ENCODE measurements at places on chromosomes 16 and 17.

- no peak for DNase-seq
Measured at GRCh38 chr16:85473909-85474620, 139.1 kb upstream of the GSE1 start.

- no peak for DNase-seq
Measured at GRCh38 chr17:31509805-31510177, 118.3 kb downstream of the RAB11FIP4 start.

DNA sequence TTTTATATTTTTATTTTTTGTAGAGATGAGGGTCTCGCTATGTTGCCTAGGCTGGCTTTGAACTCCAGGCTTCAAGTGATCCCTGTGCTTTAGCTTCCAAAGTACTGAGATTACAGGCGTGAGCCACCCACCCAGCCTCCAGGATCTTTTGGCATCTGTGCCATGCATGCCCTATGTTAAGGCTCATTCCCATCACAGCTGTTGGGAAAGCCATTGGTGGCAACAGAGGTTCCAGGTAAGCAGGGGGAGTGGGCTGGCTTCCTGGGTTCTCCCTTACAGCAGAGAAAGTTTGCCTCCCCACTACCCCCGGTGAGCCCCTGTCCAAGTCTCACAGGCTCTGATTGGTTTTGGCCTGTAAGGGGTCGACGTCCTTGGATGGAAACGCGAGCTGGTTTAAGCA lies 8.9 kb upstream of the MRTFB start:
- DNase-seq, result no peak

DNA sequence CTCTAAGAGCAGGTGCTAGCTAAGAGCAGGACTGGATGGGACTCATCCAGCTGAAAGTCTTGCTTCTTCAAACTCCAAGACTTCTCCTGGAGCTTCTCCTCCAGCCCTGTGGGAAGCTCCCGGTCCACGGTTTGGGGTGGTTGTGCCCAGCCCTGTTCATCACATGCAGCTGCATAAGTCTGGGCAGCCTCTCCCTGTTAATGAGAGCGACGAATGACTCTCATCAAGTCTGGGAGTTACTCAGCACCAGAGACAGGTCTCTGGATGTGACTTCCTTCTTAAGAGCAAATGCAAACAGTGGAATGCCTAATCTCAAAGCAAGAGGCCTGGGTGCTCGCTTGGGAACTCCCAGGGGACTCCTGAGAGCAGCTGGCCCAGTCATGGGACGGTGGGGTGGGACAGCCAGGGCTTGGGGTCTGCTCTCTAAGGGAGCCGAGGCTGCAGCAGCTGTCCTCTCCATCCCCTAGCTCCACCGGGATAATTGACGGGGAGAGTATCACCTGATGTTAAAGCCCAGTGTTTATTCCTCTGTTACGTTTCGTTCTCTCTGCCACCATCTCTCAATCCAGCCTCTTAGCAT lies 35.3 kb upstream of the CRHR1 start:
- no peak for DNase-seq

DNA sequence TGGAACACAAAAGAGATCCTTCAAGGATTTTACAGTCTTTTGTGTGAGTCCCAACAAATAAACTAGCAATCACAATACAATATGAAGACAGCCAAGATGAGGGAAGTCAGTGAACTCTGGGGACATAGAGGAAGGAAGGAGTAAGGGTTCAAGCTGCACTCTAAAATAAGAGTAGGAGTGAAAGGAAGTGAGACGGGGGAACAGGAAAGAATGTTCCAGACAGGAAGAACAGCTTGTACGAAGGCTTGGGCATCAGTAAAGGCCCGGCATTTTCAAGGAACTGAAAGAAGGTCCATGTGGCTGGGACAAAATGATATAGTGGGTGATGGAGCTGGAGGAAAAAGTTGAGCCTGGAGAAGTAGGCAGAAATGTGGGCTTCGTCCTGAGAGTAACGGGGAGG lies 4.5 kb downstream of the CCL17 start:
- no peak for DNase-seq

DNA sequence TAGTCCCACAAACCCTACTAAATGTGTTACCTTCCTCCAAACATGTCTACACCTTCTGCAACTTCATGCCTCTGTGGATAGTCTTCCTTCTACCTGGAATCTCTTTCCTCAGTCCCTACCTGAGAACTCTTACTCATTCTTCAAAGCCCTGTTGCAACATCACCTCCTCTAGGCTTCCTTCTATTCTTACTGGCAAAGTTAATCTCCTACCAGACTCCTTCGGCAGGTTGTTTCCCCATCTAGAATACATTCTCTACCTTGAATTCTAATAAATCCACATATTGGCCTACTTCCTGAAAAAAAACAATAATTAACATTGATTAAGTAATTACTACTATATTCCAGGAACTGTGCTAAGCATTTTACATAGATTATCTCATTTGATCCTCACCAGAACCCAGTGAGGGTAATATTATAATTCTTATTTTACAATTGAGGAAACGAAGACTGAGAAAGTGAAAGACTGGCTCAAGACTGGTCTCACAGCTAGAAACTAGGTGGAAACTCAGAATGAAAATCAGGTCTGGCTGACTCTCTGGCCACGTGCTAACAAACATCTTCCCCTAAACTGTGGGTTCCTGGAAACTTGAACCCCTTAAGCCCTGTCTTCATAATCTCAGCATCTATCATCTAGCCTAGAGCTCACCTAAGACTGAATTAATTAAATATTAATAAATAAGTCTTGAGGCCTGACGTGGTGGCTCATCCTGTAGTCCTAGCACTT lies 4.6 kb upstream of the STAT3 start:
- DNase-seq, result no peak

GRCh38 chr16:2971985-2972784 lies 3.0 kb downstream of the PAQR4 start:
- DNase-seq, result no peak

DNA sequence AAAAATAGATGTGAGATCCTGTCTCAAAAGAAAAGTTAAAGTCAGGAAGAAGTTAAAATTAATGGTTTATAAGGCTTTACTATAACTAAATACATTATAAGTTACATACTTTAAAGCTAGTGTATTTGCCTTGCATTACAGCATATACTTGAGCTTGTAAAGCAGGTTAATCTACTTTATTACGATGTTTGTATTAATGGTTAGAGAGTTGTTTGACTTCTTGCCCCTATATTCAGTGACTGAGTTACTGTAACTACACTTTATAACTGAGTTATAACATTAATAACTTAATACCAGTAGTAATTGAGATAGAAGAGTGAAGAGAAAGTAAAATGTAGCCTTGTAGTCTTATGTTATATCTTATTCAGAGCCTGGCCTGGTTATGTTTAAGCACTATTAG lies 22.9 kb downstream of the CLTC start:
- no peak for DNase-seq

GRCh38 chr16:2819179-2819938 lies 2.3 kb downstream of the PRSS21 start:
- no peak for DNase-seq

- DNase-seq, result no peak
Measured at GRCh38 chr16:62821824-62822223, 785.6 kb upstream of the CDH8 start.

DNA sequence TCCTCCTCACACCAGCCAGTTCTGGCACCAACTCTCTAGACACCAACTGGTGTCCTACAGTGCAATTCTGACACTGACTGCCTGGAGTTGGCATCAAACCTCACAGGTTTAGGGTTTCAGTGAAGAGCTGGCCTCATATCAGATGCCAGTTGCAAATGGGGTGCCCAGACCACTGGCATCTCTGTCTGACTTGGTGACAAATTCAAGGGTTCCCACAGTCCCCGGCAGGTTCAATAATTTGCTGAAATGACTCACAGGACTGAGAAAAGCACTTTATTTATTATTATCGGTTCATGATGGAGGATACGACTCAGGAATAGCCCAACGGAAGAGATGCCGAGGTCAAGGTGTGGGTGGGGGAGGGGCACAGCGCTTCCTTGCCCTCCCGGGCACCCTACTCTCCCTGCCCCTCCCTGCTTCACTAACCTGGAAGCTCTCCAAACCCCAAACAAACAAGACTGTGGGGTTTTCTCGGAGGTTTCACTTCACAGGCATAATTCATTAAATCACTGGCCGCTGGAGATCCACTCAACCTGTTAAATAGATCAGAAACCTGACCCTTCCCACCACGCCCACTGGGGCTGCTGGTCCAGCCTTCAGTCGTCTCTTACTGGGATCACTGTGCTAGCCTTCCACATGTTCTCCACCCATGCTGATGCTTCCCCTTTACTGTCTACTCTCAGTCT lies 1.7 kb upstream of the NLRP1 start:
- DNase-seq, result no peak

- DNase-seq, result no peak
Measured at GRCh38 chr16:14196011-14196410, 124.9 kb downstream of the MRTFB start.

DNA sequence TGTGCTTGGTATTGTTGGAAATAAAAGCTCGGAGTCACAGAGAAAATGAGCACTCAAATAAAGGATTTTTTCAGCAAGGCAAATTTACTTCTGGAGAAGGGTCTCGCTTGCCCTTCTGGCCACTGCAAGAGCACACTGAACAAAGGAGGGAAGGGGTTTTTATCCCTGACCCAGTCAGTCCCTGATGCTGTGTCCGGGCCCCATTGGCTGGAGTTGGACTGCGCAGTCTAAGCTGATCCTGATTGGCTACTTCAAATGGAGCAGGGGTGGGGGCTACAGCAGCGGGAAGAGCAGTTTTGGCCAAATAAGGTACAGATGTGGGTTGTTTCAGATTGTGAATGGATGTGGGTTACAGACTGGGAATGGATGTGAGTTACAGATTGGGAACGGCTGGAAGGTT lies 4.3 kb upstream of the NLRP1 start:
- DNase-seq, result no peak

- DNase-seq, result no peak
Measured at GRCh38 chr17:42529061-42529460, 7.0 kb upstream of the NAGLU start.

- no peak for DNase-seq
Measured at GRCh38 chr16:81530296-81530721, 85.7 kb downstream of the CMIP start.

- no peak for DNase-seq
Measured at GRCh38 chr17:77778636-77779489, 179.6 kb upstream of the TNRC6C start.

DNA sequence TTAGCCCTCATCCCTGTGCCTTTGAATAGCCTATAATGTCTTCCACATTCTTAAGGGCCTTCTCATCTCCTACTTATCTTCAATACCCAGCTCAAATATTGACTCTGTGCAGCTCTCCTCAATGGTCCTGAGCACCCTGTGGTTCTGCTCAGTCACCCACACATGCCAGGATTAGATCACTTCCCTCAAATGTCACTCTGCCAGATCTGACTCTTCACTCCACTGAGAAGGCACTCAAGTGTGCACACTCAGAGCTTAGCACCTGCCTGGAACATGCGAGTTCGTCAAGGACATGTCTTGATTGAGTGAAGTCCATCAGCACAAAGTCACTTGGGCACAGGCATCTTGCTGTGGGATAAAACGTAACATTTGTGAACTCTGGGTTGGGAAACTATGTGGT lies 404.8 kb downstream of the CDH13 start:
- no peak for DNase-seq

DNA sequence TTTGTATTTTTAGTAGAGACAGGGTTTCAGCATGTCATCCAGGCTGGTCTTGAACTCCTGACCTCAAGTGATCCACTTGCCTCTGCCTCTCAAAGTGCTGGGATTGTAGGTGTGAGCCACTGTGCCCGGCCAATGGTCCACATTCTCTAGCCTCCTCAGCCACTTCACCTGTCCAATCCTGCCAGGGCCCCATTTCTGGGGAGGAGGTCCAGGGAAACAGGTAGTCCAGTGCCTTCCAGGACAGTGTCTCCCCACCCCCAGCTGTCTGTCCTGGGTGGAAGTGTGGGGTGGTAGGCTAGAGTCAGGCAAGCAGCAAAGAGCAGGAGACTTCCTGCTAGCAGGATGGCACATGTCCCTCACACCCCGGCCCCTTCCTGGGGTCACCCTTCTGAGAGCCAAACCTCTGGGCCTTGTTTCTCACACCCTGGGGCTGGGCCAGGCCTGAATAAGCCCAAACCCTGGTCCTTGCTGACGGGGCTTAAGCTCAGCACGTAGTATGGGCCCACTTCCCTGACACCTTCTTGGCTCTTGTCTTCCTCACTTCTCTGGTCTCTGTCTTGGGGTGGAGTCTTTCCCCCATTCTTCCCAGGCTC lies 5.0 kb downstream of the FHOD1 start:
- no peak for DNase-seq

DNA sequence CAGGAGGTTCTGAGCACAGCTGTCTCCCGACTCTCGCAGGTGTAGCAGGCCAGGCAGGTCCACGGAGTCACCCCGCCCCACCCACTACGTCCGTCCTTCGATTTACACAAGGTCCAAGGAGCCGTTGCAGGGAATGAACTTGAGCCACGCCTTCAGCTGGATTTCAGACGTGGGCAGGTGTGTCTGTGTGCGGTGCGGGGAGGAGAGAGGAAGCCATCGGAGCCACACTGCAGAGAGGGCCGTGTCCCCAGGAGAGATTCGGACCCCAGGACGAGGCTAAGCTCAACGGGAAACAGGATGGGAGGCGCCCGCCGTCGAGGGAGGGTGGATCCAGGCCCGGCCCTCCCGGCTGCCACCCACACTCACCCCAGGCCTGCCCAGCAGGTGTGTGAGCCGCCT lies 50.3 kb downstream of the RPH3AL start:
- DNase-seq, result no peak

- DNase-seq, result no peak
Measured at GRCh38 chr17:80695979-80696378, 151.3 kb downstream of the RPTOR start.

GRCh38 chr17:48059125-48059668 lies 11.0 kb downstream of the NFE2L1 start:
- no peak for DNase-seq

- no peak for DNase-seq
Measured at GRCh38 chr17:79888811-79889634, 49.8 kb upstream of the CBX4 start.

DNA sequence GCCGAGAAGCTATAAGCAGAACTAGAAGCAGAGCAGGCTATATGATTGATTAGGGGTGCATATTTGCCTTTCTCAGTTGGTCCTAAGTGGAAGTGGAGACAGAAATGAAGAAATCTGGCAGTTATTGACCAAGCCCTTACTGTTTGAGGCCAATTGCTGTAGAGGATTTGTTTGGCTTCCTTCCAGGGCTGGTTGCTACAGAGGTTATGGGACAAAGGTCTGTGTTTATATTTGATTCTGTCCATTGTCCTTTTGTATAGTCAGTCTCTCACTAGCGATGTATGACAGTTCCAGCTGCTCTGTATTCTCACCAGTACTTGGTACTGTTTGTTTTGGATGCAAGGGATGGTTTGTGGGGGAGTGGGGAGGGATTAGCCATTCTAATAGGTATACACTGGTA lies 7.3 kb upstream of the ALOX15 start:
- no peak for DNase-seq
